T-helper 9 cell (primary cell): ENCODE measurements at places on chromosomes 11 and 22.

- DNase-seq = no peak
Measured at GRCh38 chr11:124481365-124482323, 36.1 kb upstream of the OR8B8 start.

DNA sequence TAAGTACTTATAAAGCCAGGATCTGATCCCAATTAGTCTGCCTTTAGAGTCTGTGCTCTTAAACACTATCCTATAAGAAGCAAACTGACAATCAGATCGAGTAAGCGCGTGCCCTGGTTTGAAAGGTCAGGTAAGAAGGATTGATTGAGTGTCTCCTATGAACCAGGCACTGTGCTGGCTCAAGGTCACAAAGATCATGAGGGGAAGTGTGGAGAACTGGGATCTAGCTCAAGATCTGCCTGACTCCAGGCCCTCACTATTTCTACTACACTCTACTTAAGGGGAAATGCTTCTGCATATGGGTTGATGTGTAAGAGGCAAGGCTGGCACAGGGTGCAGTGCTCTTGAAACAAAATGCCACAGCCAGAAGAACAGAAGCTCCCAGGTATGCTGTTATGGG is 77.0 kb downstream of the ME3 start:
- no peak for DNase-seq

GRCh38 chr22:40009951-40010671 is 15.4 kb downstream of the FAM83F start:
- no peak for DNase-seq

GRCh38 chr11:92960886-92961285 is 8.6 kb upstream of the MTNR1B start:
- DNase-seq = no peak

- no peak for DNase-seq
Measured at GRCh38 chr22:49364398-49364797, 463.3 kb downstream of the BRD1 start.

DNA sequence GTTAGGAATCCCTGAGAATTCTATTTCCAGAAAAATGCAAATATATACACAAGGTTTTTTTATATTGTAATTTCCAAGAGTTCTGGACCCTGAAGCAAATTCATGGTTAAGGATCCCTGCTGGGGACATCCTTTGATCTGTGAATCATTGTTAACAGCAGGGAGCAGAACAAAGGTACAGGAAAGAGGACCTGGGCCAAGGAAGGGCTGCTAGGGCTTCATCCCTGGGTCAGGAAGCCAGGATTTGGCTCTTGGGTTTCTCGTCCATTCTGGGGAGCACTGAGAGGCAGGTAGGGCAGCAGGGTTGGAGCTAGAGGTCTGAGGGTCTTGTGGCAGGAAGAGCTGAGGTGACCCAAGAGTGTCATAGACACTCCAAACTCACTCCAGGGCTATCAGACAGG is 10.2 kb upstream of the OAF start:
- no peak for DNase-seq

- DNase-seq = no peak
Measured at GRCh38 chr11:35786188-35786587, 123.6 kb downstream of the TRIM44 start.

DNA sequence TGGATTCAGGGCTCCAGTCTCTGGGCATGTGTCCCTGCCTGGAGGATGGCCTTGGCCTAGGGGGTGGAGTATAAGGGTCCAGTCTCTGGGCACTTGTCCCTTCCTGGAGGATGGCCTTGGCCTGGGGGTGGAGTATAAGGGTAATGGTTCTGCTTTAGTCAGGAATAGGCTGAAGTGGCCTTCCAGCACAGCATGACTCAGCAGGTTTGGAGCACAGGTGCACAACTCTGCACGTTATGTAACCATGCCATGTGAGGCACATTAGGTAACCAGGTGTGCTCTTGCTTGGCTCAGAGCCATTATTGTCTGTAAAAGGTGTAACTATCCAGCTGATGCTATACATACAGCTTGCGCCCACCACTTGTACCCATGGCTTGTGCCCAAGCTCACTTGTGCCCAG is 48.4 kb upstream of the POLD3 start:
- no peak for DNase-seq

DNA sequence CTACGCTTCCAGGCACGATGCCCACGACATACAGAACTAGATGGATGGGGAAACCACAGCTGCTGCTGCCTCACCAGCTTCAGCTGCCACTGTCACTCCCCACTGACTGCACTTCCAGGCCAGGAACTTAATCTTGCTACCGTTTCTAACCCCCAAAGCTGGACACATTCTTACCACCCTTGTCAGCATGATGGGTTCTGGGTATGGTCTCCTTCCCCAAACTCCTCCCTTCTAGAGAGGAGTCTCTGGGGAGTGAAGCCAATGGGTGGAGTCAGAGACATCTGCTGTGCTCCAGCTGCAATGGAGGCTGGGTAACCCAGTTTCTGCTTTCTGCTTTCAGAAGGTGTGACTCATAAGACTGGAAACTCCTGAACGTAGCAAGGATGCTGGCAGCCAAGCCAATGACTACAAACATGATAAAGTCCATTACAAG is 87.0 kb upstream of the THY1 start:
- no peak for DNase-seq

DNA sequence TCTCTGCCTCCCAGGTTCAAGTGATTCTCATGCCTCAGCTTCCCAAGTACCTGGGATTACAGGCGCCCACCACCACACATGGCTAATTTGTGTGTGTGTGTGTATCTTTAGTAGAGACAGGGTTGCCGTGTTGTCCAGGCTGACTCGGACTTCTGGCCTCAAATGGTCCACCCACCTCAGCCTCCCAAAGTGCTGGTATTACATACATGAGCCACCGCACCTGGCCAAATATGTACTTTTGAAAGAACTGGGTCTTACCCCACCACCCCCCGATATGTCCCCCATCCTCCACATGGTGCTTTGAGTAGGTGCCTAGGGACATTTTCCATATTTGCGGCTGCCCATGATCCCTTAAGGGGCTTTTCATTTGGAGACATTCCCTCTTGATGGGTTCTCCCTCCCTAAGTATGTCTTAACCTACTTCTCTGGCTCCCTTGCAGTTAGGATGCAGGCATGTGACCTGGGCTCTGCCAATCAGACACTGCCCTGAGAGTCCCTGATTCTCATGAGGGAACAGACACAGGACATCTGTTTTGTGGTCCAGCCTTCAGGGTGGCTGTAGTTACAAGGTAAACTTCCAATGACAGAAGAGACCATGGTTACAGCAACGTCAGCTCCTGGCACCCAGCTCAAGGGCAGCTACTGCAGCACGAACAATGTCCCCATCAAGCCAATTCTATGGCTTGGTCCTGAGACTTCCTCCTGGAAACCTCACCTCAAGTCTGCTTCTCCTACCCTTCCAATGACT is 48.4 kb downstream of the CHST1 start:
- DNase-seq = no peak

DNA sequence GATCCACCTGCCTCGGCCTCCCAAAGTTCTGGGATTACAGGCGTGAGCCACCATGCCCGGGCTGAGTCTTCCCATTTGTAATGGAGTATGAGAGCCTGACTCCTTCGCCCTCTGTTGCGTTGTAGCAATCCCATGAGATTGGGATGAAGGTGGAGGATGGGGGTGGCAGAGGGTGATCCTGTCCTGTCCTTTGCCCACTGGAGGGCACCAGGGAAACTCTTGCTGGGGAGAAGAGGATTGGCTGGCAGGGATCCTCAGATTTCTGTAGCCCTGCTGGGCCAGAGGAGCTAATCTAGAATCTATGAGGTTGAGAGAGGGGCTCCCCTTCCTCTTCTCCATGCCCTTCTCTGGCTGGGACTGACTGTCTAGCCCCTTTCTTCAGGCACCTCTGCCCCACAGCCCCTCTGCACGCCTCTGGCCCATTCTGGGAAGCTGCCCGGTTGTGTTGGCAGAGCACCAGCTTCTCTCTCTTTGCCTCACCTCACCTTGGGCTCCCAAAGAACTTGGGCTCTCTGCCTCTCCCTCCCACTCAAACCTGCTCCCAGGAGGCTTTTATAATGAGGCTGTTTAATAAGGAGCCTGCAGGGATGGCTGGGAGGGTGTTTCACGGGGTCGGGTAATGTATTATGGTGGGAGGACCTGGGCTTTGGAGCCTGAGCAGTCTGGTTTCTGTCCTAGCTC is 9.5 kb upstream of the CATSPER1 start:
- DNase-seq = no peak

DNA sequence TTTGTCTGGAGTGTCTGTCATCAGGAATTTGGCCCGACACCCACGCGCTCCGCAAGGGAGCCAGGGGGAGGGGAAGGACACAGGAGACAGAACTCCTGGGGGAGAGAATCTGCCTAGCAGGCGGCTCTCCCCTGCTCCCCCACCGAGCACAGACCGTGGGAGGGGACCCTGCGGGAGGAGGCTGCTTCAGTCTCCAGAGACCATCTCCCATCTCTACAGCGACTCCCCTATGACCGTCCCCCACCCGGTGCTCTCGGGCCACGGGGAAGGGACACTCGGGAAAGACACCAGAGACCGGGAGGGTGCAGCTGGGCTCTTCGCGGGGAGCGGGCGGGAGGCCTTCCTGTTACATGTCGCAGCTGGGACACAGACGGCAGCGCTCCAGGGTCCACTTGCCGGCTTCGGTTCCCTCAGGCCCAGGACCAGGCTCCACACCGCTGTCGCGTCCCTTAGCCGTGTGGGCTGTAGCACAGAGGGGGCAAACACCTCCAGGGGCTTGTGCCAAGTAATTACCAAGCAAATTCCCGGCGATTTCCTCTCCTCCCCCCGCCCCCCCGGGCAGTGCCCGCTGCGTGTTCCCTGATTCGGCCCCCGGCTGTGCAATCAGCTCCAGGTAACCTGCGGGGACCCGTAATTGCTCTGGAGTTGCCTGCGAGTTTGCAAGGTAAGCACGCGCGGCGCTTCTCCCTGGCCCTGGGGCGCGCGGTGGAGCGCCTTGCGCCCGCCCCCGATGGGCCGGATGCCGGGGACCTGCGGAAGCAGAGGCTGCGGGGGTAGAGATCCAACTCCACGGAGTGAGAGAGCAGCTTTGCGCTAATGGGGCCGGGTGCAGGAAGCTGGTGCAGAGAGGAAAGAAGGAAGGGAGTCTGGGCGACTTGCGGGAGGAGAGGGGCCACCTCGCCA is 155.1 kb upstream of the CADM1 start:
- no peak for DNase-seq

DNA sequence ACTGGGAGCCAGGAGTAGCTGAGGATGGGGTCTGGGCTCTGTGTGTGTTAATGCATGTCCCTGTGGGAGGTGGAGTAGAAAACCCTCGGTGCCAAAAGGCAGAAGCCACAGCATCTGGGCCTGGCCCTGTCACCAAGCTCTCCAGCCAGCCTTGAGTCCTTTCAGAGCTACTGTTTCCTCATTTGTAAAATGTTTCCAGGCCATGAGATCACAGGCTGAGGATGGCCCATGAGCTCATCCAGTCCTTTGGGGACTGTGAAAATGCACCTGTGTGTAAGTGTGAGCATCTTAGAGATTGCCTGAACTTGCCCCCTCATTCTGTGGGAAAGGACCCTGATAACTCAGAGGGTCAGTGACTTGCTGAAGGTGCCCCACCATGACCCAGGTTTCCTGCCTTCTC is 9.1 kb downstream of the ANKK1 start:
- DNase-seq = no peak

GRCh38 chr11:26507229-26507628 is 64.8 kb downstream of the MUC15 start:
- DNase-seq = no peak

DNA sequence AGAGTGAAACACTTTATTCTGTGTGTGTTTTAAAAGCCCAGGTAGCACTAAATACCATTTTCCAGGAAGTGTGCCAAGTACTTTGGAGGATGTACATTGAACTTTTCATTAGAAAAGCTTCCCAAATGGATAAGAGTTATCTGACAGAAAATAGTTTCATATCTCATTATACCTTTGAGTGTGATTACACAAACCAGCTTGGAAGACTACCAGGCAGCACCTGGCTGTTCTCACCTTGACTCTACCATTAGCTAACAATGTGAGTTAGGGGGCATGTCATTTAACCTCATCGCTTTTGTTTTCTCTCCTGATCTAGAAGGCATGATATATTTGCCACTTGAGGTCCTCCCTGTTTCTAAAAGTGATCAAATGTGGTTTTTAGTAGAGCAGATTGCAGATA is 50.2 kb downstream of the GRM5 start:
- no peak for DNase-seq

GRCh38 chr11:19889531-19889930 is 176.9 kb downstream of the NAV2 start:
- no peak for DNase-seq

- DNase-seq = no peak
Measured at GRCh38 chr11:116986521-116987105, 111.6 kb downstream of the SIK3 start.

DNA sequence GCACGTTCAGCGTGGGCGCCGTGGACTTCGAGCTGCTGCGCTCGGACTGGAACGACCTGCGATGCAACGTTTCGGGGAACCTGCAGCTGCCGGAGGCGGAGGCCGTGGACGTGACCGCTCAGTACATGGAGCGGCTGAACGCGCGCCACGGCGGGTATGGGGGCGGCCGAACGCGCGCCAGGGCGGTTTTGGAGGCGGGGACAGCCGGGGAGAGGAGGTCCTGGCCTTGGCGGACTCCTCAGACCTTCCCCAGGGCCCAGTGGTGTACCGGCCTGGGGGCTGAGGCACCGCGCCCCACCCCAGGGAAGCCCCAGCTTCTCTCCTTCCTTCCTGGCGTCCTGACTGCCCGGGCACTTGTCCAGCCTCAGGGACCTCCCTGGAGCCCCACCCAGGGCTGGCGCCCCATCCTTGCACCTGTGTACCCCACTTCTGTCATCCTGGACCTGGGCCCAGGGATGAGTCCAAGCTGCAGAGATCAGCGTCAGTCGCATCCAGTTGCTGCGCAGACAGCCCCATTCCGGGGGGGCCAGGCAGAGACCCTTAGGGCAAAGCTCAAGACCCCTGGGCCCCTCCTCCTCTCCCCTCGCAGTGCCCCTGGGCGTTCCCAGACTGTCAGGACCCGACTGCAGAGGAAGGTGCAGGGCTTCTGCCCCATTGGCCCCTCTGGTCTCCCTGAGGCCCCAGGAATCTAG is 8.0 kb downstream of the B4GALNT4 start:
- DNase-seq = no peak

DNA sequence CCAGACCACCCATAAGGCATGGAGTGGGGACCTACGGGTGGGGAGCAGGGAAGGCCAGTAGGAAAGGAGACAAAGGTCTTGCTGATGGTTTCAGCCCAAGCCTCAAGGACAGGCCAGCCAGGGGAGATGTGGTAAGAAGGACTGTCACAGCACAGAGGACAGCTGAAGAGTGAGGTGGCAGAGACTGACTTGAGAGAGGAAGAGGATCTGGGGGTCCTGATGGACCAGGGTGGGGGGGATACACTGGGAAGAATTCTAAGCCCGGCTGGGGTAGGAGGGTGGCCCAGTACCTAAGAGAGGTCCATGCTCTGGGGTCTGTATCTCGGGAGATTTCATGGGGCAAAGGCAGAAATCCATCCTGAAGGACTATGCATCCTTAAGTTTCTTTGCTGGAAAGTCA is 66.1 kb upstream of the THY1 start:
- DNase-seq = no peak
